DMS 273 treated with DMSO at 0.1 percent for 48 hours (cell line): ENCODE measurements at places on chromosomes 7 and 10.

DNA sequence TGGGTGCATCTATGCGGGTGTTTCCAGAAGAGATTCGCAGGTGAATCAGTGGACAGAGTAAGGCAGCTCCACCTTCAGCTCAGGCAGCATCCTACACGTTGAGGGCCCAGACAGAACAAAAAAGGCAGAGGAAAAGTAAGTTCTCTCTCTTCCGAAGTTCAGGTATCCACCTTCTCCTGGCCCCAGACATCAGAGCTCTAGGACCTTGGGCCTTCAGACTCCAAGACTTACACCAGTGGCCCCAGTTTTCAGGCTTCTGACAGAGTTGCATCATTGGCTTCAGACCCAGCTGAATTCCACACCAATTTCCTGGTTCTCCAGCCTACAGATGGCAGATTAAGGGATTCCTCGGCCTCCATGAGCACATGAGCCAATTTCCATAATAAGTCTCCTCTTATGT is 102.2 kb upstream of the GPR26 start:
- DNase-seq, result no peak

- no peak for DNase-seq
Measured at GRCh38 chr7:17090751-17091150, 207.7 kb upstream of the AHR start.

- DNase-seq, result no peak
Measured at GRCh38 chr10:22625516-22626290, 88.7 kb downstream of the PIP4K2A start.

GRCh38 chr7:72281308-72281707 is 130.8 kb downstream of the CALN1 start:
- peak; percentile 60 for DNase-seq

DNA sequence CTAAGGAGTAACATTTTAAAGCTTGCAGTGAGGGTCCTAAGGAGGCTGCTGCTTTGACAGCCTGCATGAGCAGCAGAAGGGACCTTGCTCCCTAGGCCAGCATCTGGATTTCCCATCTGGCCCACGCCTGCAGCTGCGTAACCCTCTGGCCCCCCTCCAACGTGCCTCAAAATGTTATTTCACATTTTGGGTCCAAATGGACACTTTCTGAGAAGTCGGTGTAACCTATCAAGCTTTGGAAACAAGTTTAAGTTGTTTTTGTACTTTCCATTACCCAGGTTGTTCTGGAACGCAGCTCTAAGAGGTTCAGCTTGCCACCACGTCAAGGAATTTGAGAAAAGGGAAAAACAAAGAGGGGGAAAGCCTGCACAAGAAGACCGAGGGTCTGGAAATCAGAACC is 338.3 kb downstream of the KCNMA1 start:
- DNase-seq, result no peak

DNA sequence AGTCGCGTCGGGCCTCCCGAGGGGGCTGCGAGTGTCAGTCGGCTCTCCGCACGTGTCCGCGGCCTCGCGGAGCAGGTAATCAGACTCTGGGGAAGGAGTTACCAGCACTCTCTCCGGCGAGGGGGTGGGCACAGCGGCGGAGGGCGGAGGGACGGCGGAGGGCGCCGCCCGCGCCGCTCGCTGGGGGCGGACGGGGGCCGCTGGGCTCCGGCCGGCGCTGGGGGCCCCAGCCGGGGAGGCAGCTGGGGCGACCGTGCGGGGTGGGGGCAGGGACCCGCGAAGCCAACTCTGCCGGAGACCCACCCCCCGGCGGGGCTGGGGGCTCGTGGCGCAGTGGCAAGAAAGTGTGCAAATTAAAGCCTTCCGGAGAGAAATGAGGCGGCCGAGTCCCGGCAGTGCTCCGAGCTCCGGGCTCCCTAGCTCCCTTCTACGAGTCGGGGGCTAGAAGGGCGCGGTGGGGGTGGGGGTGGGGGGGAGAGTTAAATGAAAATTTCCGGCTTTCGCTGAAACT is at the start of gene CDK6:
Gene CDK6 (minus strand): TSS at position 85 of the 511 bp plus-strand sequence. CDS start 3,250 bp downstream, outside the sequence.
- peak; percentile 36 for DNase-seq

DNA sequence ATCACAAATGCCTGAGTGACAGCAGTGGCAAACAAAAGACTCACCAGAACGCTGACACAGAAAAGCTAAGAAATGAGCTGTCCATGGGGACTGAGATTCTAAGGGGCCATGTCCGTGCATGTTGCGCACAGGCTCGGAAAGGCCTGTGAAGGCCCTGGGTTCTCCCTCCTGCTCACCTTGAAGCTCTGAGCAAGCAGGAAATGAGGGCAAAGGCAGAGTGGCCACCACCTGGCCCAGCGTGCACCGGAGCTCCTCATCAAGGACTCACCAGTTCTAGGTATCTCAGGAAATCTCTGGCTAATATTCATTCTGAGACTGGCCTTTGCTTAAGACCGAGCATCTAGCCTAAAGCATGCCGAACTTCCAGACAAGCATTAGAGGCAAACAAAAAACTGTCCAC is 52.7 kb downstream of the MAD1L1 start:
- no peak for DNase-seq
